ENCODE measurements at places on chromosomes 4 and X.

GRCh38 chr4:180949424-180950213 lies 1293.6 kb upstream of the TENM3 start:
- DNase-seq, result no peak

DNA sequence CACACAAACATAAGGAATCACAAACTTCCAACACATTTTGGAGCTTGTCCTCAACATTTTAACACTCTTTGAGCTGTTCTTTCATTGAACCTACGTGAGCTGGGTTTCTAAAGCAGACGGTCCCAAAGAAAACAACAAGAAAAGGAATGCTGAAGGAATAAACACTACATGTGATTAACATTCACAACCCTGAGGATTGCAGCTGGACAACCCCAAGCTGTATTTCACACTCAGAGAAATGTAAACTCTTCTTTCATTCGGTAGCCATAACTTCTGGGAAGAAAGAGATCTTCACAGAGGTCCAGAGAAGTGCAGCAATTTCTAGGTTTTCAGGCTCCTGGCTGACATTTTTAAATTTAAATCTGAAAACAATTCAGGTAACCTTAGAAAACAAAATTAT lies 130.2 kb downstream of the CFAP299 start:
- no peak for DNase-seq

DNA sequence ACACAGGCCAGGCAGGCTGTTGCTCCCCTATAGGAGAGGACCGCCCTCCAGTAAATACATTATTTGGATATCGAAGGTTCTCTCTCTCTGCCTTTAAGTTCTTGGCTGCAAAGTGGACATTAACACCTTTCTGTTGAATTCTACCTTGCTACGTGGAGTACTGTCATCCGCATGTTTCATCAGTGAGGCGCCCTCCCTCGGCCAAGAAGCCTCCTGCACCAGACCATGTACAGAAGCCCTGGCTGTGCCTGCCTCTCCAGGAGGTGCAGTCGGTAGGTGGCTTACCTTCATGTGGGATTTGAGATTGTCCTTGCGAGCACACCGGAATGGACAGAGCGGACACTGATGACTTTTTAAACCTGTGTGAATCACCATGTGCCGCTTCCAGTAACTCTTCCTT lies 46.7 kb downstream of the ZNF827 start:
- DNase-seq, result no peak

GRCh38 chr4:137694138-137694537 lies 161.8 kb upstream of the PCDH18 start:
- peak; percentile 45 for DNase-seq

DNA sequence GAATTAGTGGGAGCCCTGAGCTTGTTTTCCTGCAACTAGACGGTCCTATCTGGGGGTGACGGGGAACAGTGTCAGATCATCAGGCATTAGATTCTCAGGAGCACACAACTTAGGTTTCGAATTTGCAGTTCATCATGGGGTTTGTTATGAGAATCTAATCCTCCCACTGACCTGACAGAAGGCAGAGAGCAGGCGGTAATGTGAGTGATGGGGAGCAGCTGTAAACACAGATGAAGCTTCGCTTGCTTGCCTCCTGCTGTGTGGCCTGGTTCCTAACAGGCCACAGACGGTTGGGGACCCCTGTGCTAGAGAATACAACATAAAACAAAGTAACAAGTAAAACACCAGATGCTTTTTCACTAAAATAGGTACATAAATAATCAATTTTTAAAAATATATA lies 86.2 kb upstream of the BLTP1 start:
- no peak for DNase-seq

GRCh38 chrX:41381685-41382084 lies 47.7 kb downstream of the DDX3X start:
- DNase-seq, result peak; percentile 54

GRCh38 chr4:168849030-168849675 lies 160.9 kb downstream of the CBR4 start:
- DNase-seq, result no peak

- DNase-seq, result peak; percentile 33
These were observed 227.3 kb upstream of the TENM3 start for GRCh38 chr4:182015893-182016292.

GRCh38 chr4:173857828-173858227 lies 327.8 kb upstream of the HAND2 start:
- no peak for DNase-seq

DNA sequence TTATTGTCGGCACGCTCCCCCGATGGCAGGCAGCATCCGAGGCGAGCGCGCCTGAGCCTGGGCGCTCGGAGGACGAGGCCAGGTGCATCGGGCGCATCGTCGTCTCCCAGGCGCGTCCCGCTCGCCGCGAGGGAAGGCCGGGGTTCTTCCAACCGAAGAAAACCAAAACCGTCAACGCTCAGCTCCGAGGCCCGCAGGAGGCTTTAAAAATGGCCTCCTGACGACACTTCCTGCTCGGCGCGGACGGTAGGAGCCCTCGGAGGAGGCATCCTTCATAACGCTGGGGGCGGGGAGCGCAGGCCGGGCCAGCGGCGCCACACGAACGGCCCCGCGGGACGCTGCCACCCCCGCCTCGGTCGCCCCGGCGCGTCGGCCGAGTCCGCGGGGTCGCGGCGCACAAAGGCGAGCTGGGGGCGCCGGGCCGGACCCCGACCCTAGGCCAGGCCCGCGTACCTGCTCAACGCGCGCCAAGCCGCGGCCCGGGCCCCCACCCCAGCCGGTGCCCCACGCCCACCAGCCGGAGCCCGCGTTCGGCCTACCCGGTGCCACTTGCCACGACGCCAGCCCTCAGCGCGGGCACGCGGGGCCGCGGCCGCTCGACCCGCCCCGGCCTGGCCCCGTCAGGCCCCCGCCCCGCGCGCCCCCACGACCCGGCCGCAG lies 501 bp downstream of the ZNF518B start:
- DNase-seq, result peak; percentile 67

DNA sequence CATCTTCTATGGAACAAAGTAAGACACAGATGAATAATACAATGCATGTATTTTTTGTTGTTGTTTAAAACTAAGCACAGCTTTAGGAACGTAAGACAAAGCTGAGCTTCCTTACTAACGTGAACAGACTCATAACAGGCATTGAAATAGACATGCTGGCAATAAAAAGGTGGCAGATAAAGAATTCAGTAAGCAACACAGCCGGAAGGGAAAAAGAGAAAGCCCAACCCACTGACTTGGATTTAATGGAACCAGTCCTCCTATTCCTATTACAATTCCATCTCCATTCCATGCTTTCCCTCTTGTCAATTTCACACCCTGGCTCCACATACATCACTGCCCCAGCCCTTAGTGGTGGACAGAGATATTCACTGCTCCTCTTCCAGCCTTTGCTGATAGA lies 182.1 kb downstream of the NSUN7 start:
- no peak for DNase-seq

DNA sequence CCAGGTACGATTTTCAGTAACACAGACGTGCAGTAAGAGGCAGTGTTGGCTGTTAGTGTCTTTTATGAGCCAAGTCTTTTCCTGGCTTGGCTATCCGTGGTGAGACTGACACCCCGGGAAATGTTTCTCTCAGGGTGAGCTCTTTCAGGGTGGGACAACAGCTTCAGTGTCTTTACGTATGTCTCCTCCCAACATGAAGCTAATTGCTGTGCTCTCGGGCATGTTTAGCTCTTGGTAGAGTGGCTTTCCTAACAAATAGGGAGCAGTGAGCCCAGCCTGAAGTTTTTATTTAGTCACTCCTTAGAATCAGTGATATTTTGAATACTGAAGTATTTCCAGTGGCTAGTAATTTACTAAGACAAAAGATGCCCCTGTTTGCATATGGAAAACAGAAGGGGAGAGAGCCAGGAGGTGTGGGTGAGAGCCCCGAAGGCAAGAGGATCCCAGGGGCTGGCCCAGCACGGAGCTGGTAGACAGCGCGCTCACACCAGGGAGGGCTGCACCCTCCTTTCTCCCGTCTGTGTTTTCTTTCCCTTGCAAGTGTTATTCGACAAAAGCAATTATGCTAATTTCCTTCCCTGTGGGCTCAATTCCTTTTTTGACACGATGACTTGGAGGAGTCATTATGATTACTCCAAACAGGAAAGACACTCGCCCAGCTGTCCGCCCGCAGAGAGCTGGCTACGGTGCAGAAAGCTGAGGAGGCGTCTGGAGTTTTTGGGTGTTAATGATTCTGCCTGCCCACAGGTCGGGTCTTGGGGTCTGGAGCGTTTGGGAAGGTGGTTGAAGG lies 47.7 kb downstream of the PDGFRA start:
- DNase-seq, result no peak

DNA sequence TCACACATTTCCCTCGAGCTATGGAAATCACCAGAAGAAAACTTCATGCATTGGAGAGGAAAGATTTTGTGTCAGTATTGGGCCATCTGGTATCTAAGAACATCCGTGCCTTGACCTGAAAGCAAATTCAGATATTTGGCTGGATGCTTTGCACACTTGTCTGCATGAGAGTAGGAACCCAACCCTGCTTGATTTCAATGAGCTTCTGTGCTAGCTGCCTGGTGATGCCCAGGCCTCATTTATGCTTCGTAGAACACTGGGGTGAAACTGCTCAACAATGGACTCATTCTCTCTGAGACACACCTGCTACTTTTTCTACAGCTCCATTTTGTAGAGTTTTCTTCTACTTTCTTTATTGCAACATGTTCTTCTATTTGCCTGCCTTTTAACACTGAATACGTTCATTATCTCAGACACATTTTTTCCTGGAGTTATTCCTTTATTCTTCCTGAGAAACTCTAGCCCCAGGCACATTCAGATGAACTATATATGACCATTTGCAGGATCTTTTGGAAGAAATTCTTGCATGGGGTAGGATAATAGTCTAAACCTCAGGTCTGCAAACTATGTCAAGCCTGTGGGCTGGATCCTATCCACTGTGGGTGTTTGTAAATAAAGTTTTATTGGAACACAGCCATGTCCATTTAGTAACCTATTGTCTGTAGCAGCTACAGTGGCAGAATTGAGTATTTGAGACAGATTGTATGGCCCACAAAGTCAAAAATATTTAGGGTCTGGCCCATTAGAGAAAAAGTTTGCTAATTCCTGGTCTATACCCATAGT lies 83.8 kb upstream of the CLCN4 start:
- no peak for DNase-seq

GRCh38 chrX:44795945-44796450 lies 47.8 kb upstream of the DUSP21 start:
- DNase-seq, result no peak

DNA sequence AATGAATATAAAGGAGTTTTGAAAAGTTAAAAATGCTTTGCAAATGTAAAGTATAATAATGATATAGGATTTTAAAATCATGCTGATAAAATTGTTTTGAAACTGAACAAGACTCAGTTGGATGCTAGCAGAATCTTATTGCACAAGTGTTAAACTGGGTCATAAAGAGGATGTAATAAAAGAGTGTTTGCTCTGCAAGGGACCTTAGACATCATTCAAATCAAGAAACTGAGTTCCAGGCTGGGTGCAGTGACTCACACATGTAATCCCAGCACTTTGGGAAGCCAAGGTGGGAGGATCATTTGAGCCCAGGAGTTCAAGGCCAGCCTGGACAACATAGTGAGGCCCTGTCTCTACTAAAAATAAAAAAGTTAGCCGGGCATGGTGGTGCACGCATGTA lies 27.5 kb upstream of the DUSP21 start:
- no peak for DNase-seq

DNA sequence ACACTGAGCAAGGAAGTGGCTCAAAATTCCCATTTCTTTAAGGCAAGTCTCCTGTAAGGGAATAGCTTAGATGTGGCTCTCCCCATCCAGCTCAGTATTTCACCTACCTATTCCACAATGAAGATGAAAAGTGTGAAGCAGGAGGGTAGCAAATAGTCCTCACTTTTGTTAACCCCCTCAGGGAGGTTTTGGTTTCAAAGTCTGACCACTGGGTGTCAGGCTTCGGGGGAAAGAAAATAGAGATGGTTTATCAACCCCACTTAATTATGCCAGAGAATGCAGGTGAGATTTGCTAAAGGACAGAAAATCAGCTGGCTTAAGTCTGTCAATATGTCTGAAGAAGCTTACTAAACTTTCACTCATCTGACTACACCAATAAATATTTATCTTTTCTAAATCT lies 69.5 kb downstream of the DHX15 start:
- DNase-seq, result no peak

- DNase-seq, result no peak
These were observed 4.5 kb downstream of the SMIM9 start for GRCh38 chrX:154829926-154830442.

GRCh38 chrX:153775293-153776119 lies 5.3 kb upstream of the SRPK3 start:
- no peak for DNase-seq

DNA sequence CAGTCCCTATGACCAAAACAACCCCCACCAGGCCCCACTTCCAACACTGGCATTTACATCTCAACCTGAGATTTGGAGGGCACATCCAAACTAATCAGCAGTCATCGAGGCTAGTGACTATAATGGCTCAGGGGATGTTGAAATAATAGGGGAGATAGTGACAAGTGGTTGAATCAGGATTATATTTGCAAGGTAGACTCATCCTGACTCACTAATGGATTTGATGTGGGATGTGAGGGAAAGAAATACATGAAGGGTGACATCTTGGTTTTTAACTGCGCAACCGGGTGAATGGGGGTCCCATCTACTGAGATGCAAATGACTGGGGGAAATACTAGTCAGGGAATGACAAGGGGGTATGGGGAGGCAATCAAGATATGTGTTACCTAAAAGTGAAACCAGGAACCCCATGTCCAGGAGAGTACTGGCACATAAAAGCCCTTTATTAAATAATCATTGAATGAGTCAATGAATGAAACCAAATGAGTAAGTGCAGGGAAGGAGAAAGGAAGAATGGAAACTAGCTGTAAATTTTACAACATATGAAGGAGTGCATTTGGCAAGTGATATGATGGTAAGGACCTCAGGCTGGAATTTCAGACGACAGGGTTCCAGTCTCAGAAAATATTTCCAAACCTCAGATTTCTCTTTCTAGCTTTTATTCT lies 78.3 kb downstream of the PARM1 start:
- DNase-seq, result no peak

DNA sequence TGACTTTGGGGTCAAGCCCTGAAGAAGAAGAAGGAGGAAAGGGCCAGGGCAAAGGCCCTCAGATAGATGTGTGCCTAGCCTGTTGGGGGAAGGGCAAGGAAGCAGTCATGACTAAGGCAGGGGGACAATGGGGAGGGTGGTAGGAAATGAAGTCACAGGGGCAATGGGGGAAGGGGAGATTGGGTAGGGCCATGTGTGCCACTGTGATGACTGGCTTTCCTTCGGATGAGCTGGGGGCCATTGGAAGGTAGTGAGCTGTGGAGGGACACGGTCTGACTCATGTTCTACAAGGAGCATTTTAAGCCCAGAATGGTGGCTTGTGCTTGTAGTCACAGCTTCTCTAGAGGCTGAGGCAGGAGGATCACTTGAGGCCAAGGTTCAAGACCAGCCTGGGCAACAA lies 642.0 kb downstream of the MID1IP1 start:
- DNase-seq, result no peak

- no peak for DNase-seq
These were observed 99.5 kb downstream of the ARHGAP6 start for GRCh38 chrX:11566173-11566572.
